ENCODE measurements at places on chromosomes 4 and X.

DNA sequence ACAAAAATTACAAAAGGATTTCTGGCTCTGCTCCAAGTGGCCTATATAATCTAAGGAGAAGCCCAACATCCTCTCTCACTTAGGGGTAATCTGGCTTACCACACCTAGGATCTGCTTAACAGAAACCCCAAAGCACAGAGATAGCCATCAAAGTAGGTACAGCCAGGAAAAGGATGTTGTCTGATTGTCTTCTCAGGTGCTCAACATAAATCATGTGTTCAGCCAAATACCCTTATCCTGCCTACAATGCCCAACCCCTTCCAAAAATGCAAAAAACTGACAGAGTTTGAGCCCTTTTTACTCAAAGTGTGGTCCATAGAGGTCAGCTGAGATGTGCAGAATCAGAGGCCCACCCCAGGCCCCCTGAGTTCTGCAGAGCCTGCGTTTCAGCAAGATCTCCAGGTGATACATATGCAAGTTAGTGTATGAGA is 53.9 kb downstream of the PPM1K start:
- no peak for DNase-seq

GRCh38 chr4:47510506-47511143 is 25.6 kb downstream of the ATP10D start:
- DNase-seq, result no peak

DNA sequence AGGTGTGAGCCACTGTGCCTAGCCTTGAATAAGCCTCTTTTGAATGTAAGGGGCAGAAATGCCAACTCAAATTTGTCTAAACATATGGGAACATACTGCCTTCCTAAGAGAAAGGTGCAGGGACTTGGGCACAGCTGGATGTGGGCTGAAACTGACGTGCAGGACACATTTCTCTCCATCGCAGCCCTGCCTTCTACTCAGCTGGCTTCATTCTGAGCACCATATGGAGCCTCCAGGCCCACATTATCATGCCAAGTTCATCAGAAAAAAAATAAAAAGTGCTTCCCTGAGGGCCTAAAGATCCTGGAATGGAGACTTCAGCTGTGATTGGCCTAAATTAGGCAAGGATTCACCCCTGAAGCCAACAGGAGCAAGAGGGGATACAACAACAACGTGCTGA is 386.2 kb downstream of the RAB28 start:
- DNase-seq, result no peak

DNA sequence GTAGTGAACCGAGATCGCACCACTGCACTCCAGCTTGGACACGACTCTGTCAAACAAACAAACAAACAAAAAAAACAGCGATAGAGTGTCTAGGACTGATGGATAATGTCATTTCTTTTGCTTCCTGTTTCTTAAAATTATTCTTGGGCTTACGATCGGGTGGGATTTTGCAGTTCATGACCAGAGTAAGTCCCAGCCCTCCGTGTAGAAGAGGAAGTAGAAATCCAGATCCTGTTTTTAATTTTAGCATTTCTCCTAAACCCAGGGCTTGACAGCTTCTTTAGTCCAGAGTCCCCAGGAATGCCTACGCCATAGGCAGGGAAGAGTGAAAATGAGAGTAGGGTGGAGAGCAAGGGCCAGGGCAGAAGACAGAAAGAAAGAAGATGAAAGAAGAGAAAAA is 94.3 kb downstream of the HPRT1 start:
- no peak for DNase-seq

DNA sequence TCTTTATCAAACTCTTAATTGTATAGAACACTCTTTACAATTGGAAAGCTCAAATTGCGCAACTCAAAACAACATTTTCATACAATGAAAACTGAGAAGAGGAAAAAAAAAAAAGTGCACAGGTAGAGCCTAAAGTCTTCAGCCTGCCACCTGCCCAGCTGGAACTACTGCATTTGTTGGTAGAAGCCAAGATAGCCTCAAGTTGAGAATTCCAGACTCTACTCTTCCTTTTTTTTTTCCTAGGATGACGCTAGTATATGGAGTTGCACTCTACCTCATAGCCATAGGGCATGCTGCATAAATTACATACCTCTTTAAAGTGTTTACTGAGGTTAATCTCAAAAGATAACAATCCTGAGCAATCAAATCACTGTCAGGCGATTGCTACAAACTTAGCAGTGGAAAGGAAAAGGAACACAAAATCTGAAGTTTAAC is 13.6 kb downstream of the ABCG2 start:
- DNase-seq, result no peak

- no peak for DNase-seq
Measured at GRCh38 chrX:132425744-132426318, 63.0 kb downstream of the MBNL3 start.

GRCh38 chr4:11529625-11530201 is 101.0 kb upstream of the HS3ST1 start:
- no peak for DNase-seq

DNA sequence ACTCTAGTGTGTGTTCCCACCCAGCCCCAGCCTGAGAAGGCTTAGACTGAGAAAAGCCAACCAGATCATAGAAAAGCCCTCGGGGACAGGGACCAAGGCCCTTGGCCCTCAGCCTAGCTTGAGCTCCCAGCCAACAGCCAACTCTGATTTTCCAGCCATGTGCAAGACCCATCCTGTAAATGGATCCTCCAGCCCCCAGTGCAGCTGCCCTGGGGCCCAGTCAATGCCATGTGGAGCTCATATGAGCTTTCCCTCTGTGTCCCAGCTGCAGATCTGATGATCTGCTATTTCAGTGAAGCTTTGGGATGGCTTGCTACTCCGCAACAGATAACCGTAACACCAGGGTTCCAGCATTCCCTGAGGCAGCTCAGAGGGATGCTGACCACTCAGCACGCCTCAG is 40.5 kb upstream of the CDKN2AIP start:
- DNase-seq, result no peak

DNA sequence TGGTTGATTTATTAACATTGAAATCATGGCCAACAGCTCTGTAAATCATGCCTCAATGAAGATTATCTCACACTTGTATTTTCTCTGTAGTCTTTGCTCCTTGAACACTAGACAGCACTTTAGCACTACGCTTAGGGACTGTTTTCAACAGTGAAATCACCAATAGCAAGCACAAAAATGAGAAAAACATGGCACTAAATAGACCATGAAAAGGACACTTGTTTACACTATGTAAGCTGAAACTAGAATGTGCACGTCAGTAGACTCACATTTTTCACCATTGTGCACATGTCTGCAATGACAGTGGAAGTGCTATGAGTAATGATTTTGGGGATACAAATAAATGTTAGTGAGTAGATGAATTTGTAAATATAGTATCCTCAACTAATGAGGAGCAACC is 3.1 kb downstream of the BMP2K start:
- no peak for DNase-seq

DNA sequence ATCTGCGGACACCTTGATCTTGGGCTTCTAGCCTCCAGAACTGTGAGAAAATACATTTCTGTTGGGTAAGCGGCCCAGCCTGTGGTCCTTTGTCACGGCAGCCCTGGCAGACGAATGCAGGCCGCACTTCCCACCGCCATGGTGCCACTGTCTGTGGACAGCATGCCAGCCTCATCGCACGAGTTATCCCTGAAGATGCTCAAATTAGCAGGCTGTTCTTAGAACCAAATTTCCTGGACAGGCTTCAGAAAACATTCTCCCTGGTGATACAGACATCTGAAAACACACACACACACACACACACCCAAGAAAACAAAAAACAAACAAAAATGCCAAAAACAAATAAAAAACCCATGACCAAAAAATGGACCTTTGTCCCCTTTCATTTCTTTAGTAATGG is 343.5 kb upstream of the GATB start:
- no peak for DNase-seq

GRCh38 chr4:112279882-112280315 is 5.8 kb downstream of the TIFA start:
- no peak for DNase-seq

GRCh38 chrX:39580043-39580442 is 517.7 kb downstream of the BCOR start:
- no peak for DNase-seq

DNA sequence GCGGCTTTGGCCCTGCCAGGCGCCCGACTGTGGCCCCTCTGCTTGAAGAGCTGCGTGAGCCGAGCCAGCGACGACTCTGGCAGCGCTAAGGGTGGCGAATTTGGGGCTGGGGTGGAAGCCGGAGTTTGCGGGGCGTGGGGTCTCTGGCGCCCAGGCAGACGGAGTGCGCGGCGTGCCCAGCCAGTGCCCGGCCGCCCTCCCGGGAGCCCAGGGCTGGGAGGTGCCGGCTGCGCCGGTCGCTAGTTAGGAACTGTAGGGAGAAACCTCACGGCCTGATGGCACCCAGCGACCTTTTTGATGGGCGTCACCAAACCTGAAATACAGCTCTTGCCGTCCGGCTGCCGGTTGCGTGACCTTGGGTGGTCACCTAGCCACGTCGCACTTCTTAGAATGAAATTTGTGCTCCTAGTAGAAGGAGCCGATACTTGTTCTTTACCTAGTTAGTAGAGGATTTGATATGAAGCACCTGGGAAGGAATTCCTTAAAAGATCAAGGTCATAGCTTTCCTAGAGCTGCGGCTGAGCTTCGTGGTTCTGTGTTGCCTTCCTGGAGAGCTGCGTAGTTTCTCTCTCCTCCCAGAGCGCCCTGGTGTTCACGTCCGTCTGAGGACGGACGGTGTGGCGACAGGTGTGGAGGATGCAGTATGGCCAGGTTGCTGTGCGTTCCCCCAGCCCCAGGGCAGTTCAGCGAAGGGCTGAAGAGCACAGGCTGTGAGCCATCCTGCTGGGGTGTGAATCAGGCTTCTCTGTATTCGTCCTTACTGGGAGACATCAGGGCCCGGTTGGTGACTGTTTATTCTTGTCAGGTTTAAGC is 680 bp downstream of the MAEA start:
- DNase-seq, result no peak

GRCh38 chr4:57278780-57279179 is 168.6 kb upstream of the IGFBP7 start:
- DNase-seq, result no peak

DNA sequence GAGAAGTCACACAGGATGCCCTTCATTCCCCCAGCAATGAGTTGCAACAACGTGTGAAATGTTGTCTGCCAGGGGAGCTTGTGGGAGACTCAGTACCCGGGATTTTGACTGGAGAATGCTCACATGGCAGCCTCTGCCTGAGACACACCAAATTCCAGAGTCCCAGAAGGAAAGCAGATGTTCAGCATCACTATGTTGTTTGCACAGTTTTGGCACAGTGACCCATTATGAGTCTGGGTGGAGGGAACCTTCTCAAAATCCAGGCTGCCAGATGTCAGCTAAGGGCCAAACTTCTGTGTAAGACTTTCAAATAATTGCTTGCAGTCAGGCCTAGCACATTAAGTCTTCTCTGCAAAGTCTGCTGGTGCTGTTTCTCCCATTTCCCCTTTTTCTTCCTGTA is 1029.7 kb upstream of the TENM3 start:
- no peak for DNase-seq

DNA sequence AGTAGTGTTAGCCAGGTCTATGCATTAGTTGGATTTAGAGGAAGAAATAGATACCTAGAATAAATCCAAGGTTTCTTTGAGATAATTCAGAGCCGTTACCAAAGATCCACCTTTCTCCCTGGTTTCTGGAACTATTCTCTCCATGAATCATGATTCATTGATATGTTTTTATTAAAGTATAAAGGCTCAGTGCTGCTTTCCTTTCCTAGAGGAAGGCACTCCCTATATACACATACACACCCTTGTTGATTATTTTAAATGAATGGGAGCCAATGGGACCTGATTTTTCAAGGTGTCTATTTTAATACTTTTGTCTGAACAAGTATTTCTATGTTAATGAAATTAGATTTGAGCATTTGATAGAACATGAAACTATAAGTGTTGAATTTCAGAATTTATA is 146.8 kb upstream of the SPRY1 start:
- no peak for DNase-seq

All from AG04449 (cell line).